HS-27A (cell line): ENCODE measurements at places on chromosomes 13 and 19.
A peak's percentile ranks its signal among the peaks of the same experiment; 100 is the strongest.

DNA sequence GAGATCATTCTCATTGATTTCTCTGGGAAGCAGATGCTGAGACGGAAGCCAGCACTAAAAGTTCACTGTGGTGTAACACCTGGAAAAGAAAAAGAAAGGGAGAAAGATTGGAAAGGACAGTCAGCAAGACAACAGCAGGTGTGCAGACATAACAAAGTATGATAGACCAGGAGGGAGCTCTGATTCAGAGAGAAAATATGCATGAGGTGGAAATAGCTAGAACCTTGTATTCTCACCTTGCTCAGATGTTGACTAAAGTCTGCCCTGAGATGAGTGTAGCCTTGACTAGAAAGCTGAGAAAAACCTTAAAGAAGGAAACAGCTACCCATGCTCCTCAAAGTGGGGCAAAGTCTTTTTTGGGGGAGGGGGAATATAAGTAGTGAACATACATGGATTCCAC lies 1711.8 kb downstream of the EFNB2 start:
- no peak for DNase-seq

DNA sequence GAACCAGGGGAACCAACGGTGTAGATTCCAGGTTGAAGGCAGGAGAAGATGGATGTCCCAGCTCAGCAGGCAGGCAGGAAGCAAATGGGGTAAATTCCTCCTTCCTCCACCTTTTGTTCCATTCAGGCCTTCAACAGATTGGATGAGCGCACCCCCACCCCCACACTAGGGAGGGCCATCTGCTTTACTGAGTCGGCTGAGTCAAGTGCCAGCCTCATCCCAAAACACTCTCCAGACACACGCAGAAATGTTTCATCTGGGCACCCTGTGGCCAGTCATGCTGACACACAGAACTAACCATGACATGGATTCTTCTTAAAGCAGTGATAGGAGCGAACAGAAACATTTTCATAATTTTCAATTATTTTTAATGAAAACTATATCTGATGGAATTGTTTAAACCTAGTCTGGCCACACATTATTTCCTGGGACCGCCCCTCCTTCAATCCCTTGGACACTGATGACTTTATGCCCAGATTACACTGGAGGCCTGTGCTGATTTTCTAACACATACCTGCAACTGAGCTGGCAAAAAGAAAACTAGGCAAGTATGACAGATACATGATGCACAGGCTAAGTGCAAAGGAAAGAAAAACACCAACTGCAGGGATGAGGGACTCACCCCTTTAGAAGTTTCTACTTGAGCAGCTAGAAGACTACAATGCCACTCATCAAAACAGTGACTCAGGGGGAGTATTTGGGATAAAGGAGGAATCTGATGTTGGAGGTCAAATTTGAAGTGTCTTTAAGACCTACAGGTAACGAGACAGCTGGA lies 154.2 kb downstream of the TNFRSF19 start:
- DNase-seq = no peak

DNA sequence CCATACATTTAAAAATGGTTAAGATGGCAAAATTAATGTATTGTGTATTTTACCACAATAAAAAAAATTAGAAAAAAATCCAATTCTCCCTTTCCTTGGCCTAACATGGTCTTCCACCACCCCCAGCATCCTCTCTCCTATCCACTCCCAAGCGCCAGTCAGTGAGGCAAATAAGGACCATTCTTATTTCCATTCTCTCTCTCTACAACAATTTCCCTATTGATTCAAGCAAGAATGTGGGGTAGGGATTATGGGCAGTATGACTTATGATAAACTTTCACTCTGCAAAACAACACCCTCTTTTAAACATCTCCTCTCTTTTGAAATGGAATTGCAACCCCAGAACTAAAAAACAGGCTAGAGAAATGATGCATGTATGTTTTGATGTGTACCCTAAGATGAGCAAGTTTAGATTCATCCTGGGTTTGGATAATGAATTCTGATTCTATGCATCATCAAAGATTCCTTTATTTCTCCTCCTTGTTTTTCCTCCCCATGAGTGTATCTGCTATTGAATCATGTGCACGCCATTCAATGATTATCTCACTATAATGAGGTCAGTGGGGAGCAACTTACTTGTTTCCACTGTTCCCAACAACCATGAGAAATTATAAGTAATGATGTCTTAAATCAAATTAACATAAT lies 3.5 kb downstream of the STARD13 start:
- no peak for DNase-seq

DNA sequence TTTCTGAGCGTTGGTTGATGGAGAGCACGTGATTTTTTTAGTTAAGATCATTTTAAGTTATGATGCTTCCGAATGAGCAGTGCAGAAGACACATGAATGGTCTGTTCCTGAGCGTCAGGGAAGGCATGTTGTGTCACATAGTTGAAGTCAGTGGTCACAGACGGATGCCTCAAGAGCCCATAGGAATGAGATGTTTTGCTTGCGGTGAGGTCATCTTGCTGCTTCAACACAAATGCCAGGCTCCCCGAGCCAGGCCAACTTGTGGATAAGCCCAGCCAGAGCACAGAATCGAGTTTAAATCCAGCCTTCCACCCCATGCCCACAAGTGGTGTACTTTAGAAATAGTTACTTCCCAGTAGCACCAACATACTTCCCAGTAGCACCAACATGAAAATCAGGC lies 5.4 kb downstream of the UPF3A start:
- DNase-seq = no peak

GRCh38 chr13:77329133-77329910 lies 2.4 kb upstream of the MYCBP2 start:
- DNase-seq = peak; percentile 84

DNA sequence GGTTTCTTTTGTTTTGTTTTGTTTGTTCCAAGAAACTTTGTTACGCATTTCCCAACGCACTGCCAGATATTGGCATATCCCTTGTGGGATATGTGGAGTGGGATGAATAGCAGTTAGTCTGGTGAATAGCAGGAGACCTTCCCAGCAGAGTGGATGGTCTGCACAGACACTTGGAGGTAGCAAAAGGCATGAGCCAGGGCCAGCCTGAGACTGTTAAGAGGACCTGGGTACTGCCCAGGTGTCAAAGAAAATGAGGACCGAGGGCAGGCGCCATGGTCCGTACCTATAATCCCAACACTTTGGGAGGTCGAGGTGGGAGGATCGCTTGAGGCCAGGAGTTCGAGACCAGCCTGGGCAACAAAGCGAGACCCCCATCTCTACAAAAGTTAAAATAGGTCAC lies 13.5 kb upstream of the PDCD5 start:
- DNase-seq = no peak

DNA sequence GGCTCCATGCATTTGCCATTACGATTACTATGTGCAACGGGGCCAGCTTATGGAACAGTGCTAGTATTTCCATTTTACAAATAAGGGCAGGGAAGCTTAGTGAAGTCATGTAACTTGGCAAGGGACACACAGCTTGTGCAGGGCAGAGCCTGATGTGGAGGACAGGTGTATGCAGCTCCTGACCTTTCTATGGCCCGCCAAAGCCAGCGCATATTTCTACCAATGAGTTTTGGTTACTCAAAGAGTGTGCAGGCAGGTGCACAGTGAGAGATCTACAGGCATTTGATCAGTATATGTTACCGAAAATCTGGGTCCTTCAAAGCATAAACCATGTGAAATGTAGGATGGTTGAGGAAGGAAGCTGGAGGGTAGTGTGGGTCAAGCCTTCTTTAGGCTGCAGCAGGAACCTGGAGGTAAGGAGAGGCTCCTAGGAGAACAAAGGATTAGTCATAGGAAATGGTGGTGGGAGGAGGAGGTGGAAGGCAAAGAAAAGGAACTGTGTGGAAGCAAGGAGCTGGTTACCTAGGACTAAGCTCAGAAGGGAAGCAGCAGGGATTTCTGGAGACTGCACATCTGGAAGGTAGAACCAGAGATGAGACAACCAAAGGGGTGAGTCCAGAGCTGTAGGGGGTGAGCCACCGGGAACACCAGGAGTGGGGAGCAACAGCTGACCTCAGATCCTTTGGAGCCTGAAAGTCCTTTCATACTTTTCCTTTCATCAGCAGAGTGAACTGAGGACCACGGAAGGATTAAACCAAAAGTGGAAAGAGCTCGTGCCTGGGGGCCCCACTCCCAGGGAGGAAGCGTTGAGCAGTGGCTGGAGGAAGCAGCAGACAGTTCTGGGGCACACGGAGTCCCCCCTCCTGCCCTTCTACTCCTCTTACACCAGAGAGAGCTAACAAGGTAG lies 4.2 kb upstream of the PDX1 start:
- DNase-seq = no peak

DNA sequence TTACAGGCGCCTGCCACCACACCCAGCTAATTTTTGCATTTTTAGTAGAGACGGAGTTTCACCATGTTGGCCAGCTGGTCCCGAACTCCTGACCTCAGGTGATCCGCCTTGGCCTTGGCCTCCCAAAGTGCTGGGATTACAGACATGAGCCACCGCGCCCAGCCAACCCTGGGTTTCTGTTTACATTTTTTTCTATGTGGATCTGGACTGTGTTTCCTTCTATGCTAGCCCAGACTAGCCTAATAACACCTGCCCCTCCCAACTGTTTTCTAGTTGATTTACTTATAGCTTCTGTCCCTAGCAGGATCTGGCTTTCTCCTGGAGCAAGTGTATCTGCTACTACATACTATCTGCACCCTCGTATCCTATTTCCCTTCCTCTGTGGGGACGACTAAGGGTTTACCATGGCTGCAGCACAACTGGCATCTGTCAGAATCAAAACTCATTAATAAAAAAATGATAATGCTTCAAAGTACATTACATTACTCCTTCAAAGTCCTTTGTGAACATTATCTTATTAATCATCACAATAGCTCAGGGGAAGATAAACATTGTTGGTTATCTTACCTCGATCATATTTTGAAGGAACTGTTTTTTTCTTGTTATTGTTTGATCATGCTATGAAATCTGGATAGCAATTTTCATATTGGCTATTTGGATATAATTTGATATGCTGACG lies 228.3 kb downstream of the KLF5 start:
- DNase-seq = no peak

DNA sequence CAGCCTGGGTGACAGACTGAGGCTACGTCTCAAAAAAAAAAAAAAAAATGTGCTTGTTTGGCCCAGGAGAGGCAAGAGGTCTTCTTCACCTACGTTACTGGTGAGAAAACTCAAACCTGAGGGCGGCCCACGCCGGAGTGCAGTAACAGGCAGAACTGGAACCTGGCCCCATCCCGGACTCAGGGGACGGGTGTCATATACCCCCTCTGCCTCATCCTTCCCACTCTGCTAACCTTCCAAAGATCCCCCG lies 414 bp upstream of the ADAT3 start:
- DNase-seq = no peak

DNA sequence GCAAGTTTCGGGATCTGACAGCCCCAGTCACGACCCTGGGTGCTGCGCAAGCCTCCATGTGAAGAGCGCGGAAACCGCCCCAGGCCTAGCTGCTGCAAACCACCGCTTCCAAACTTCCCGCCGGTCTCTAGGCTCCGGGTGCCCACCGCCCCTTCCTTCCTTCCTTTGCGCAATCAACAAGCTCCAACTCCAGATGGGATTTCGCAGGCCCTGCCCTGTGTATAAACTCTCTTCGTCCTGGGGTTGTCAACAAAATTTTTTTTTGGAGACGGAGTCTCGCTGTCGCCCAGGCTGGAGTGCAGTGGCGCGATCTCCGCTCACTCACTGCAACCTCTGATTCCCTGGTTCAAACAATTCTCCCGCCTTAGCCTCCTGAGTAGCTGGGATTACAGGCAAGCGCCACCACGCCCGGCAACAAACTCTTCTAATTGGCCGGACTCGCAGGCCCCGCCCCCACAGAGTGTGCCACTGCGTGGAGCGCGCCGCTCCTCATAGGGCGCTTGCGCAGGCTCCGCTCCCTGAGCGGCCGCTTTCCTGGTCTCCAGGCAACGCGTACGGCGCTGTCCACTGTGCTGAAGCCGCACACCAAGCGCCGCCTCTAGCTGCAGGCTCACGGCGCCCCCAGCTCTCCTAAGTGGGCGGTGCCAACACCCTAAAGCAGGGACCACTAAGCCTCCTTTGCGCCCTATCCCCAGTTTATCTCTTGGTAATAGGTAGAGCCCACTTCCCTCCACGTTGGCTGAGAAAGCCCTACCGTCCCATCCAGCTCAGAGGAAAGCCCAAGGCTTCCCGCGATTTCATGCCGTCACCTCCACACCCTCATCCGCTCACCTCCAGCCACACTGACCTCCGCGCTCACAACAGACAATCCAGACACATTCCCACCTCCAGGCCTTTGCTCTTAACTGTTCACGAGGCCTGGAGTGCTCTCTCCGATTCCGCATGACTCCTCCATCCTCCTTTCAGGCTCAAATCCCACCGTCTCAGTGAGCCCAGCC lies 5.5 kb upstream of the QTRT1 start:
- DNase-seq = no peak

- DNase-seq = no peak
Measured at GRCh38 chr13:33514362-33514761, 228.8 kb upstream of the STARD13 start.
